ENCODE measurements at places on chromosomes 6 and 20.

DNA sequence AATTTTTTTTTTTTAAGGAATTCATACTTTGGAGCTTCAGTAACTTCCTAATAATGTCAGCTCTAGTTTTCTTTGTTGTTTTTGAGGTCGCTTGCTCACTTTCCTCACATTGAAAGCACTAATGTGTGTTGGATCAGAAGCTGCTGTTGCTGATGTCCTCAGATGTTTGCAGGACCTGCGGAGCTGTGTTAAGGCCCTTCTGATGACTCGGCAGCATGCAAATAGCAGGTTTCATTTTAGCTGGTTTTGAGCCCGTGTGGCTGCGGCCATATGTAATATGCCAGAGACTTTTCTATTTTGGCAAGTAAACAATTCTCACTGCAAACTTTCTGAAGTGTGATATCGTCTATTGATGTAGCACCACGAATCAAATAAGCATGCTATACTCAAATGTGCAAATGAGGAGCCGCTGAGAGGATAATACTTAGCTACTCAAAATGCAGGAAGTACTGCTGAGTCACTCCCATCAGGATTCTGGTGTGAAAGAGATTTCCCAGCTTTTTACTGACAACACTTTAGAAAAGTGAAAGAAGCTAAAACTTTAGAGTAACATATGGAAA, 187.8 kb downstream of the SASH1 start:
- DNase-seq = peak; percentile 52

DNA sequence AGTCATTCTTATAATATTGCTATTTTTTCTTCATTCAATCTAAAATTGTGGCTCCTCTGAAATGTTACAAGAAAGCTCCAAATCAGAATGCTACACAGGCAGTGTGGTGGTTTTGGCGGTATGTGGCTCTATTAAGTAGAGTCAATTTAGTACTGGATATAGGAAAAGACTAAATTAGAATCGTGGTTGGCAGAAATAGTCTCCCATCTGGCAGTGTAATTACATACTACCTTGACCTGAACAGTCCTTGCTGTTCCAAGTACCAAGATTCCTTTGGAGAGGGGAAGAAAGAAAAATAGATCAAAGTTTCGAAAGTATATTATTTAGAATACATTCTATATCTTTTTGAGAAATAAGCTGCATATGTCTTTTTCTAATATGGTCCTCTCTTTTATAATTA, 78.2 kb downstream of the C6orf118 start:
- no peak for DNase-seq

GRCh38 chr6:150710236-150710635, 110.6 kb downstream of the PLEKHG1 start:
- DNase-seq = no peak

DNA sequence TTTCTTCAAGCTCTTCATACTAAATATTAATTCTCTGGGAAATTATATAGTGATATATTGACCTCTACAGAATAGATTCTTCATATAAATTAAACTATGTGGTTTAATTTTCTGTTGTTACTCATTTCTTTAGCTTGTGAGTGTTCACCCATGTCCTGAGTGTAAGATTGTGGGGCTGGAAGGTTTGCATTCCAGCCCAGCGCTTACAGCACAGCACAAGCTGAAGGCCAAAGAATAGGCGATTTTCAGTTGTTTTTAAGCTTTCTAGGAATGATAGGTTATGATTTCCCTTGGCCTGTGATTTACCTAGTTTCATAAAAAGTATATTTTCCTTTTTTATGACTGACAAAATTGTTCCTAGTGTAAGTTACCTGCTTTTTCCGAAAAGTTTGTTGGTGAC, 194.1 kb downstream of the PLCB1 start:
- no peak for DNase-seq

DNA sequence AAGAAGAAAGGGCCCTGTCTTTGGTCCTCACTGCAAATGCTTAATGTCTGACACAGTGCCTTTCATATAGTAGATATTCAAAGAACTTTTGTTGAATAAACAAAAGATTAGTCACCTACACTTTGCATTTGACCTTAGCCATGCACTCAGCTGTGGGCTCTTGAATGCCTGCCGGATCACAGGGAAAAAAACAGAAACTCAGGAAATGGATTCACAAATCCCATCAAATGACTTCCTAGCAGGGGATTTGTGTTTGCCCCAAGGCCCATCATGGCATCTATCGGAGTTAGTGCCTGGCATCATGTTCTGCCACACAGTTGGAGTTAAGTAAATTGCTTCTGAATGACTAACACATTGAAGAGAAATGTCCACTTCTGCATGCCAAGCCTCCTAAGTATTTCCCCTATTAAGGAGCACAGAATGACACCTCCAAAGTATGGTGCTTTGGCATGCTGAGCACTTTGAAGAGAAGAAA, 72.3 kb upstream of the DST start:
- DNase-seq = no peak

DNA sequence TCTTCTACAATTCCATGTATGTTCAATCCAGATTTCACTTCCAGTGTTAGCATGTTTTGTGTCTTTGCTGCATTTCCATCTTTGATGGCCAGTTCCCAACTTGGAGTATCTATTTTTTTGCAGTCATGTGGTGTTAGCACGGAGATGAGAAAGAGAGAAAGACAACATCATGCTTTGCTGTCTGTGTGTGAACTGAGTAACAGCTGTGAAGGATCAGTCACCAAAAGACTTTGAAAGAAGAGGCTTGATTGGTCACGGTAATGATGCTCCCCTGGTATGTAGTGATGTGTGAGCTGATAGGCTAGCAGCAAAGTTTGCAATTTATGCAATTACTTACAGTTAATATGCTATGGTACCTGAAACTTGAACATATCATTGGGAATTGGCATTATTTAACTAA, 731.3 kb upstream of the NRSN1 start:
- DNase-seq = no peak

- DNase-seq = no peak
Observed at GRCh38 chr6:90369024-90369519, 72.4 kb upstream of the BACH2 start.

- no peak for DNase-seq
Observed at GRCh38 chr6:121235386-121235785, 98.9 kb downstream of the TBC1D32 start.

GRCh38 chr6:36985808-36986703, at the start of gene MTCH1:
Gene MTCH1 (minus strand): TSS chr6:36986196. CDS start chr6:36986173, 23 bp downstream.
- peak; percentile 90 for DNase-seq

- no peak for DNase-seq
Observed at GRCh38 chr6:157222201-157222981, 100.9 kb downstream of the TMEM242 start.

GRCh38 chr20:59902470-59902869, 31.0 kb downstream of the SYCP2 start:
- DNase-seq = no peak

- no peak for DNase-seq
Observed at GRCh38 chr6:6892744-6893583, 214.8 kb upstream of the RREB1 start.

- DNase-seq = peak; percentile 2
Observed at GRCh38 chr20:45863543-45864470, 6.4 kb downstream of the ZSWIM3 start.

GRCh38 chr6:149014631-149015534, 268.1 kb downstream of the UST start:
- DNase-seq = no peak

GRCh38 chr20:50042370-50043313, 59.9 kb downstream of the SNAI1 start:
- no peak for DNase-seq

DNA sequence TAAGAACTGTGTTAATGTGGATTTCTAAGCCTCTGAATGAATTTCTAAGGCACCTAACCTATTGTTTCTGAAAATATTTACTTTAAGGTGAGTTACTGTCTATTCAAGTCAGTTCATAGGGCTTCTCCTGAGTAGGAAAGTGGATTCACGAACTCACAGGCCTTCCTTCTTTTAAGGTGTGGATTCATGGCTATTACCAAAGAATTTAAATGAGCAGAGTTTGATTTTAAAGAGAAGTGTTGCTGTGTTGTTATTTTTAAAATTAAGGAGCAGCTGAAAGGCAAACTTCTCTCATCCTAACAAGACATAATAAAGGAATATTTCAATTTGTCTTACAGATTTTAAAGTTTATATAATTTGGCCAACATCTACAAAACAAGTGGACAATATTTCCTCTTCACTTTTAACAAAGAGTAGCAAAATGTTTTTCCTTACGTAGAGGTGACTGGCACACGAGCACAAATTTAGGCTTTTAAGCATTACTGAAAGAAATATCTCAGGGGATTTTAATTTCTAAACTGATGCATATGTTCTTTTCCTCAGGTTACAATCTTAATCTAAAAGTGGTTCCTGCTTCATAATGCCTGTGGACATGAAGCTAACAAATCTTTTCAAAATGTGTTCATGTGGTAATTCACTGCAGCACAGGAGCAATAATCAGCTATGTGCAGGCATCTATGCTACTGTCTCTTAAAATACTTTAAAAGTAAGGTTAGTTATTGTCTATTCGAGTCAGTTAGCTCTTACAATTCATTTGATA, 602 bp upstream of the TSPYL4 start:
- DNase-seq = no peak

DNA sequence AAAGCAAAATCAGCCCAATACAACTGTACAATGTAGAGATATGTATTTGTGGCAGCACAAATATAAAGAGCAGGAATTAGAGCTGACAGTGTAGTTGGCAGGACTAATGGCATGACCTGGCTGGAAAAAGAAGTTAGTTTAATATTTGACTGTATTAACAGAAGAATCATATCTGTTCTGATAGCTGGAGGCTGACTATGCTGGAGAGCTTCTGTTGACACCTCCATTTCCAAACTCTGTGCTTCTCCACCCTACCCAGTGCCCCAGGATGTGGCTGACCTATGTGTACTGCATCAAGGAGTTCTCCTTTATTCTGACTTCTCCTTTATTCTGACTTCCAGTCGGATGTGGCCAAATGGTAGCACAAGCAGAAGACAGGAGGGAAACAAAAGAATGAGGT, 299.3 kb downstream of the PKHD1 start:
- DNase-seq = no peak

DNA sequence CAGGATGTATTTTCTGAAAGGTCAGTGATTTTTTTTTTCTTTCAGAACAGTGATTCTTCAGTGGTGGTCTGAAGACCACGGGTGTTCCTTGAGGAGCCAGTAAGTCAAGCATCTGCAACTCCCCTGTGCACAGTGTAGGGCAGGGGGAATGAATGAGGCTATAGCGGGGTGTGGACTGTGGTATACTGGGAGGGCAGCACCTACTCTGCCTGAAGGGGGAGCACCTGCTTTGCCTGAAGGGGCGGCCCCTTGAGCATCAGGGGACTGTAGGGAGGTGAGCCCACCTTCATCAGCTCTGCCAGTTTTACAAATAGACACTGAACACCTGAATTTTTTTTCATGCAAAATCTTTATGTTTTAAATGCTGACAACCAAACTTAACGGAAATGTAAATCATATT, 77.5 kb upstream of the RIPOR2 start:
- DNase-seq = no peak

DNA sequence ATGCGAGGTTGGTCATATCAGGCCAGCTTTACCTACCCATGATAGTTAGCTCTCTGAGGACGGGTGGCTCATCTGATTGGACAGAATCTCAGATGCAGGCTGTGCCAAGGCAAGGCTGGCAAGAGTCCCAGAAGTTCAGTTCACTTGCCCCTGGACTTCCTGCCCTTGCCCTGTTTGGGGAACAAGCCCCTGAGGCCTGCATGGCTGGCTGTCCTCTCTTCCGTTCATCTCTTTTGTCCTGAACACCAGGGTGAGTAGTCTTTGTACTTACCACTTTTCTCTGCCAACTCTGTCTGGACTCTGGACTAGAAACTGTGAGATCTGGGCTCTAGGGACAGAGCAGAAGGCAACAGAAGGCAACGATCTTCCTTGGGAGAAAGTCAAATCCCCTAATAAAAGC, 769.9 kb downstream of the QKI start:
- DNase-seq = no peak

- no peak for DNase-seq
Observed at GRCh38 chr20:62811720-62812119, 5.1 kb upstream of the COL9A3 start.

DNA sequence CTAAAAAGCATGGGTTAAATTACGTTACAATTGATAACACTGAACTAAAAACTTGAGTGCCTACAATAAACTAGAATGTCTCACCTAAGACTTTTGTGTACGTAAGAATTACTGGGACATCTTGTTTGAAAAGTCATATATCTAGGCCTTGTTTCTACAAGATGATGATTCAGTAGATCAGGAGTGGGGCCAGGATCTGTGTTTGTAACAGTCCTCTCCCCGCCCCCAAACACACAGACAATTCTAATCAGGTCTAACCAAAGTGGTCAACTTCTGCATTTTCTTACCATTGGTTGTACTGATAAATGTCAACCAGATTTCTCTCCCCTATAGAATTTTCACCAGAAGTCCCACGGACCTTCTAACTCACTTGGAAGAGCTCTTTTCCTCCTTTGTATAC, 56.9 kb downstream of the RAMACL start:
- DNase-seq = no peak

- DNase-seq = no peak
Observed at GRCh38 chr6:111680015-111680712, 74.5 kb upstream of the TRAF3IP2 start.

GRCh38 chr6:4965562-4966389, 38.1 kb downstream of the RPP40 start:
- DNase-seq = no peak

- peak; percentile 22 for DNase-seq
Observed at GRCh38 chr6:139588734-139589593, 214.5 kb upstream of the CITED2 start.

GRCh38 chr6:7628479-7628878, 38.5 kb downstream of the SNRNP48 start:
- no peak for DNase-seq

- no peak for DNase-seq
Observed at GRCh38 chr6:46586906-46587305, 65.7 kb downstream of the CYP39A1 start.

- DNase-seq = no peak
Observed at GRCh38 chr6:98998103-98998502, 50.4 kb upstream of the FBXL4 start.

DNA sequence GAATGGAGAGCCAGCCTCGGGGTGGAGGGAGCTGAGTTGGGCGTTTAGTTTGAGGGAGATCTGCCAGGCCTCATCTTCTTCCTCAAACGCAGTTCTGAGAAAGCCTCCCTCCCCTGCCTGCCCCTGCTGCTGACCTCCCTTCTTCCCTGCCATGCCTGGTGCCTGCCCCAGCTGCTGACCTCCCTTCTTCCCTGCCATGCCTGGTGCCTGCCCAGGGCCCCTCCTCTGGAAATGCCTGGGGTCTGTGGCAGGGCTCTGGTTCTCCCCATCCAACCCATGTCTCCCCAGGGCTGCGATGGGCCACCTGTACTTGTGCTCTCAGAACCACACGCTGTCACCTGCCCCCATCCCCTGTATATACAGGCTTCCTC, 114.6 kb downstream of the VEGFA start:
- DNase-seq = no peak

- DNase-seq = no peak
Observed at GRCh38 chr20:37562695-37563480, 35.2 kb upstream of the BLCAP start.

All from NCI-H774 (cell line).